Endothelial cell (in vitro differentiated cells): ENCODE measurements at places on chromosomes 6 and 20.

GRCh38 chr20:58657986-58658385 is 6.9 kb downstream of the STX16 start:
- DNase-seq, result no peak

GRCh38 chr20:12112665-12113064 is 195.0 kb downstream of the BTBD3 start:
- no peak for DNase-seq

DNA sequence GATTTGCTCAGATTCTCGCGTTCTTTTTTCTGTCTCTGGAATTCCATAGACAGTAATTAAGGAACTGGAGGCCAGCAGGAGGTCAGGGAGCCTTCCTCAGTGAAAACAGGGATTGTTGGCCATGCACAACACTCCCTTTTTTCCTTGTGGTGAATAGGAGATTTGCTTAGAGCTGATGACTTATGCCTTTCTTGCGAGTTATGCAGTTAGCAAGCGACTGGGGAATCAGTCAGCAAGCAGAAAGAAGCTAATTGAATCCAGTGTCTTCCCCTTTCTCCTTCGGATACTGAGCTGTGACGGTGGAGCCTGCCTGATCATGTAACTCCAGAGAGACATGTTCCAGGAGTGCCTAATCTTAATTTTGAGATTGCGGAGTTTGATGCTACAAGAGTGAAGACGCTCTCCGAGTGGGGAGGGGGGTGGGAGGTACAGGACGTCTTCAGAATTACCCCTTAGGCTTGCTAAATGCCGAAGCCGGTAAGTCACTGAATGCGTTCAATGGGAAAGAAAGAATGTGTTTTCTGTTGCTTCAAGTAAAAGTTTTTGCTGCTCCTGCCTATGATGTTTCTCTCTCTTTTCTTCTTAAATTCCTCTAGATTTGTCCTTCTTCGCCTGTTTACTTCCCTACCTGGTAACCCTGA is 165.9 kb downstream of the SASH1 start:
- DNase-seq, result no peak

- DNase-seq, result no peak
Observed at GRCh38 chr20:60362531-60362930, 404.3 kb downstream of the CDH26 start.

GRCh38 chr20:56922497-56922896 is 293.4 kb downstream of the TFAP2C start:
- no peak for DNase-seq

DNA sequence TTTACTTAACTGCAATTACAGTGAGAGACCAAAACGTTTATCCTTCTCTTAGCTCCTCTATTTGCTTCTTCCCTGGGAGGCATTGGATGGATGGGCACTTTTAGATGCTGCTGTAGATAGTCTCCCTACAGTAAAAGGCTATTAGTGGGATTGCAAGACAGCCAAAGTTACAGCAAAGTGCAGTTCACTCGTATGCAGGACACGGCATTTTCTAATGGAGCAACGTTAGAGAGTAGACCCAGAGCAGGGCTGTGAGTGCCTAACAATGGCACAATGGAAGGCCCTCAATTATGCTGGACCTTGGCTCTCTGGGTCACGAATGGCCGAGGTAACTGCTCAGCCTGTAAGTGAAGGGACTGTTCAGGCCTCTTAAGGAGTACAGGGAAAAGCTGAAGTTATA is 605.8 kb upstream of the NOX3 start:
- DNase-seq, result no peak

DNA sequence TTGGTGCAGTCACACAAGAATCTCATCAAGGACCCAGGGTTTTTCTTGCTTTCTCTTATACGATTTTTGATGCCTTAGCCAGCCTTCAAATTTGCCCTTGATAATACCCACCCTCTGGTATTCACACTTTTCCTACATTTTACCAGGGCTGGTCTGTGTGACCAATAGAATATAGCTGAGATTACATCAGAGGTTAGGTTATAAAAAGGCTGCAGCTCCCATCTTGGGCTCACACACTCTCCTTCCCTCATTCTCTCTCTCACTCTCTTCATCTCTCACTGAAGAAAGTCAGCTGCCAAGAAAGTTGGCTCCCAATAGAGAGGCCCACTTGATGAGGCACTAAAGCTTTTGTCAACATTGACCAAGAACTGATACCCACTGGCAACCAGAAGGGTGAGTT is 4.1 kb upstream of the PNPLA1 start:
- DNase-seq, result no peak

DNA sequence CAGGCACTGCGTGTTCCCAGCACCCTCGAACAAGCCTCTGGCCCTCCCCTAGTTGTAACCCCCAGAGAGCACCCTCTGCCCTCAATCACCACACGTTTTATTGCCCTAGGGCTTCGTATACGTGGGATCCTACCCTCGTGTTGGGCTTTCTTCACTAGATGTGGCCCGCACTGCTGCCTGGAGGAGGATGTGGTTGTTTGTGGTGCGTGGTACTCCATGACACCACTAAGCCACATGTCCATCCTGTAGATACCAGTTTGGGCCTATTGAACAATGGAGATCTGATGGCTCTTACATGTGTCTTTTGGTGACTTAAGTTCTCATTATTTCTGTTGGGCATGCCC is 17.0 kb downstream of the SLC2A4RG start:
- DNase-seq, result no peak

DNA sequence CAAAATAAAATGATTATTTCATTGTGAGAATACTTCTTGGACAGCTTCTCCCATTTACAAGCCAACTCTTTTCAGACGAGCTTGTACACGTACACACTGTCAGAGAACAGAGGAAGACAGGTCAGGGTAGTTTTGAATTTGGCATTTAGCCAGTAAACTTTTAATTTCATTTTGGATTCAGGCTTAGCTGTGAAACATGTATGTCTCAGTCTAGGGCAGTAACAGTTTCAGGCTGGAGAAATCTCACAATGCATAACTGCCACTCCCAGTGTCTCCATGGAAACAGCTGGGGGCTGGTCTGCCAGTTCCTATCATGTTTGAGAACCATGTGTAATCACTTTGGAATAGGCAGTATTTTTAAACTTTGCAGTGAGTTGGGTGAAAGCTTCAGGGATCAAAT is 22.0 kb upstream of the QKI start:
- no peak for DNase-seq
